Hindlimb muscle (tissue), 1 donor: ENCODE measurements at places on chromosomes 4 and X. TPM values are rescaled to one million over a fixed set of nuclear protein-coding genes. Genes with fewer than 3 reads are reported as not detected.

Gene MAGEA11
- not detected for polyA plus RNA-seq

Gene CNKSR2
- 1.9 TPM for polyA plus RNA-seq

Gene SSX2
- not detected for polyA plus RNA-seq

Gene HAND2
- polyA plus RNA-seq = 0.77 TPM

Gene MAGEE1
- polyA plus RNA-seq = 2.8 TPM

Gene TMEM35A
- polyA plus RNA-seq = 1.5 TPM
